ENCODE measurements at places on chromosomes 1 and 21.

- no peak for DNase-seq
These were observed 467.6 kb upstream of the PKN2 start for GRCh38 chr1:88216441-88216840.

DNA sequence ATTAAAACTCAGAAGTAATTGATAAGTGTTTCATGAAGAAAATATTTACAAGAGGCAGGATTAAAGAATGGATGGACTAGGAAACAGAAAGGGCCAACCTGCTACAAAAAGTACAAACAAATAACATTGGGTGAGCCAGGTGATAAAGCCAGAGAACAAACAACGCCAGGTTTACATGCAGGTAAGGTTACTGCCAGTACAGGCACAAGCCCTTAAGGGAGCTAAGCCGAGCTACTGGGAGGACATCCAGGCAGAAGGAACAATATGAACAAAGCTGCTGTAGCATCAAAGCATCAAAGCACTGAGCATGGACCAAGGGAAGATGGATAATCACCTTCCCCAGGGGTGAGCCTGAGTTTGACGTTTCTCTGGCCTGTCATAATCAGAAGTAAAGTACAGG is 380.7 kb downstream of the SEC16B start:
- no peak for DNase-seq

DNA sequence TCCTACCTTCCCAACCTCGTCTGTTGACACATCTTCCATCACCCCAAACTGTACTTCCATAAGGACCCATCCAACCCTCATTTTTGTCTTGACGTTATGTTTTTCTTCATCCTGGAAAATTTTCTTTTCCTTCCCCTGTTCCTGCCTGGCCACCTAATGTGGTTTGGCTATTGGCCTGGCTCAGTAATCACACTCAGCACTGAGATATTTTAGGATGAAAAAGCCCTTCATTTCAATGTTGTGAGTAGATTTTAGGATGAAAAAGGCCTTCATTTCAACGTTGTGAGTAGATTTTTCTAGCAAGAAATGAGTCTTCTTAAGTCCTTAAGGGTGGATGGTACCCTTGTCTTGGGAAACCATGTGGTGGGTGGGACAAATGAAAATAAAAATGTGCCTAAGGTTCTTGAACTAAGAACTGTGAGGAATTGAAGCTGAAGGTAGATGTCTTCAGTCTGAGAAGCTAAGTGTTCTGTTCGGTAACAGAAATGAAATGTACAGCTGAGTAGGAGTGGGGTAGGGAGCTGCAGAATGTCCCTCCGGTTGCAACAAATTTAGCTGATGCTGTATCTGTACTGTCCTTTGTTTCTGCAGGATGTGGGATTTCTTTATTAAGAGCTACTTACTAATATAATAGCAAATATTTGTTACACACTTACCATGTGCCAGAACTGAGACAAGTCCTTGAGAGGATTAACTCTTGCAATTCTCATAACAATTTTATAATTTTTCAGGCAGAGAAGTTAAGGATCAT is 36.1 kb downstream of the DNTTIP2 start:
- no peak for DNase-seq

DNA sequence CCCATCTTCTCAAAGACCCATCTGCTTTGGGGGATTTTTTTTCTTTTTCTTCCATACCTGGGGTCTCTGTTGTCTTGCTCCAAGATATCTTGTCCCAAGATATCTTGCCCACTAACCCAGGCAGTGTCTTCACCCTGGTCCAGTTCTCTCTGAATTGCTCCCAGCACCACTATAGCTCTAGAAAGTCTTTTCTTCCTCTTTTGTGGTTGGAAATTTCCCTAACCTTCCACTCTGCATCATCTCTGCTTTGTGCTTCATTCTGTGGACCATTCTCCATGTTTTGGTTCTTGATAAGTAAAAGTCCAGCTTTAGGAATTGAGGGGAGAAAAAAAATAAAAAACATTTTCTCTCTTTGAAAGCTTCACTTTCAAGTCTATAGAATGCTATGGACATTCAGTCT is 20.9 kb downstream of the STYXL2 start:
- DNase-seq, result no peak

GRCh38 chr21:41951876-41952567 is 1.8 kb downstream of the C2CD2 start:
- no peak for DNase-seq

DNA sequence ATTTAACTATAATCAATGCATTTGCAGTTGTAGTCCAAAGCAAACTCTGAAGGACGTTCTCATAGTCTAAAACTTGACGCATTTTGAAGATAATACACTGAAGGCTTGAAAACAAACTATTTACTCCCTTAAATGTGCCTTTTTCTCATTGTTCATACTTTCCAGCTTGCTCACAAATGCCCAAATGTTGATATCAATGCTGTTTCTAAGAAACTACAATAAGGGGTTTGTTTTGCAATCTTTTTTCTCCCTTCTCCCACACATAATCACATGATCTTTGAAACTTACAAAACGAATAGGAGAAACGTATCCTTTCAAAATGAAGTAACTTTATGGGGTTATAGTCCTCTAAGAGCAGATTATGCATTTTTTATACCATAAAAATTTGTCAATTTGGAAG is 508.7 kb downstream of the DPYD start:
- DNase-seq, result no peak

DNA sequence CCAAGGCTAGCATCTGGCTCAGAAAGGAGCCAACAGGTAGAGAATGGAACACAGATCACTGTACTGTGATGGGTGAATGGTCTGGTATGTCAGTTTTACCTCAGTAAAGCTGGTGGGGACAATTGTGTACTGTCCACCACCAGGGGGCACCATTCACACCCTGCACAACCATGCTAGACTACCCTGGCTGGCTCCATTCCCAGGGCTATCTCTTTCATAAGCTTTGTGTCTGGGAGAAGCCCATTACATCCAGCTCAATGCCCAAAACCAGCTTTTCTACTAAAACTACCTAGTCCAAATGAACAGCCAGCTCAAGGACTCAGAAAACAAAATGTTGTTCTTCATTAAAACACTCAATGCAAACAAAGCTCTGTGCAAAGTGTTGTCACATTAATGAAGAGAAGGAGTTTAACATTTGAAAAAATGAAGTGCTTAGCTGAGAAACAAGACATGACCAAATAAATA is 62.0 kb upstream of the RASAL2 start:
- no peak for DNase-seq

- DNase-seq, result no peak
These were observed 25.3 kb downstream of the DTL start for GRCh38 chr1:212060632-212061472.

DNA sequence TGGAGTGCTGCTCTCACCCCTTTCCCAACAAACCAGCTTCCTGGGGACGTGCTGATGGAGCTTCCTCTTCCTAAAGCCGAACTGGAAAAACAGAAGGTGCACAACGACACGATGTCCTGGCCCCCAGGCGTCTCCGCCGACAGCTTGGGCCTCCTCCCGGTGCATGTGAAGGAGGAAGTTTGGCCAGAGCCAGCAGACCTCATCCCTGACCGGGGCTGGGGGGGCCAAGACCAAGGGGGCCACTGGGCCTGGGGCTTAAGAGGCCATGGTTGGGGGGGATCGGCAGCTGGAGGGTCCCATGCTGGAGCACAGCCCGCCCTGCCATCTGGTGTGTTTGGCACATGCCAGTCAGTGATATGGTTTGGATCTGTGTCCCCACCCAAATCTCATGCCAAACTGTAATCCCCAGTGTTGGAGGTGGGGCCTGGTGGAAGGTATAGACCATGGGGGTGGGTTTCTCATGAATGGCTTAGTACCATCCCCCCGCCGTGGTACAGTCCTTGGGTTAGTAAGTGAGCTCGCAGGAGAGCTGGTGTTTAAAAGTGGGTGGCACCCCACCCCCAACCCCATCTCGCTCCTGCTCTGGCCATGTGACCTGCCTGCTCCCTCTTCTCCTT is 6.4 kb downstream of the HES4 start:
- no peak for DNase-seq

GRCh38 chr1:66758241-66758755 is 6.0 kb downstream of the DYNLT5 start:
- DNase-seq, result no peak

- no peak for DNase-seq
These were observed 11.8 kb upstream of the TTC22 start for GRCh38 chr1:54812801-54813484.

- no peak for DNase-seq
These were observed 2.0 kb upstream of the UTP25 start for GRCh38 chr1:209825591-209826434.

GRCh38 chr1:2044510-2045319 is 5.5 kb upstream of the PRKCZ start:
- peak; percentile 78 for DNase-seq

DNA sequence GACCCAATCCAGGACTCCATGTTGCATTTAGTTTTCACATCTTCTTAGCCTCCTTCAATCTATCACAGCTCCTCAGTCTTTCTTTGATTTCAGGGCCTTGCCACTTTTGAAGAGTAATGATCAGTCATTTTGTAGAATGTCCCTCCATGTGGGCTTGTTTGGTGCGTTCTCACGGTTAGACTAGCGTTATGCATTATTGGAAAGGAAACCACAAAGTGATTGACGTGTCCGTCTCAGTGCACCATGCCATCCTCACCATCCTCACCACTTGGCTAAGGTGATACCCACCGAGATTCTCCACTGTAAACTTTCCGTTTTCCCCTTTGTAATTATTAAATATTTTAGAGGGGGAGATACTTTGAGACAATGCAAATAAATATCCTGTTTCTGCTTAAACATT is 59.6 kb upstream of the OLIG2 start:
- DNase-seq, result no peak

DNA sequence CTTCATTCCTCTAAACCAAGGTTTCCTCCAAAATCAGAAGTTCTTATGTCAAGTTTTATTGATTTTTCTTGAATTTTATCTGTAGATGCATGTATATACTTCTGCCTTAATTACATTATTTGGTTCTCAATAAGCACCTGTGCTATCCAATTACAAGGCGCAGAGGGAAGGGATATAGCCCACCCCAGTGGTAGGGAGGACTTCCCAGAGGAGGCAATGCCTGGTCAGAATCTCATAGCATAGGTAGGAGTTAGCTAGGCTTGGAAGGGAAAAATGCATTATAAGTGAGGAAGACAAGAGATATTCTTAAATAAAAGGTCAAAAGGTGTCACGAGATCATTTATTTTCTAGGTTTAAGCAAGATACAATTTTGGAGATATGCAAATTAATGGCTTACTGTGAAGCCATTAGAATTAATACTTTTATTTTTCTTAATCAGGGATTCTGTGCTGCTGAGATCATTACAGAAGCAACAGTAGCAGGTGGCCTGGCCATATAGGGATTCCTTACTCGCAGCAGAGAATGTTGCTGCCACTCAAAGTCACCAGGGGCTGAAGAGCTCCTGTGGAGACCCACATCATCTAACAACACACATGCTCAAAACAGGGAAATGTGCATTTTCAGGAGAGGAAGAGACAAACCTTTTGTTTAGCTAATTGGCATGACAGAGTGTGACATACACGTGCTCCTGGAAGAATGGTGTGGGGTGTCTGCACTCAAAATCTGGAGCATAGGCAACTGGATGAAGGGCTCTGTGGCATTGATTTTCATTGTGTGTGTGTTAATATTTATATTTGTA is 178.3 kb downstream of the ATG4C start:
- DNase-seq, result no peak

DNA sequence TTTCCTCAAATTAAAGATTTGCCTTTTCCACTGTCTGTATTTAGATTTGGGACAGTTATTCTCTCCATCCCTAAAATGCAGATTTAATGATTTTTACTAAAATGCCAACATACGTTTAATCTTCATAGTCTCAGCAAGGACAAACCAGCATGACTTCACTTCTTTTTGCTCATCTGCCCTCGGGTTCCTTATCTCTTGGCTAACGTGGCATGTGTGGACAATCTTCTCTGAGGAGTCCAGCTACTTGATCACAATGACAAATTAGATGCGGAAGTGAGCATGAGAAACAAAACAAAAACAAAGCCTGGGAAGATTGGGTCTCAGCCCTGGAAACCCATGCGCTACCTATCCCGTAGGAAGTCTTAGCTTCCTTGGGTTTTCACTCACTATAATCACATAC is 1.0 kb downstream of the MRAP start:
- no peak for DNase-seq

GRCh38 chr1:31412732-31413404 is at the start of gene SERINC2:
Gene SERINC2 (plus strand): TSS chr1:31413213. CDS start chr1:31413266, 53 bp downstream.
- no peak for DNase-seq

DNA sequence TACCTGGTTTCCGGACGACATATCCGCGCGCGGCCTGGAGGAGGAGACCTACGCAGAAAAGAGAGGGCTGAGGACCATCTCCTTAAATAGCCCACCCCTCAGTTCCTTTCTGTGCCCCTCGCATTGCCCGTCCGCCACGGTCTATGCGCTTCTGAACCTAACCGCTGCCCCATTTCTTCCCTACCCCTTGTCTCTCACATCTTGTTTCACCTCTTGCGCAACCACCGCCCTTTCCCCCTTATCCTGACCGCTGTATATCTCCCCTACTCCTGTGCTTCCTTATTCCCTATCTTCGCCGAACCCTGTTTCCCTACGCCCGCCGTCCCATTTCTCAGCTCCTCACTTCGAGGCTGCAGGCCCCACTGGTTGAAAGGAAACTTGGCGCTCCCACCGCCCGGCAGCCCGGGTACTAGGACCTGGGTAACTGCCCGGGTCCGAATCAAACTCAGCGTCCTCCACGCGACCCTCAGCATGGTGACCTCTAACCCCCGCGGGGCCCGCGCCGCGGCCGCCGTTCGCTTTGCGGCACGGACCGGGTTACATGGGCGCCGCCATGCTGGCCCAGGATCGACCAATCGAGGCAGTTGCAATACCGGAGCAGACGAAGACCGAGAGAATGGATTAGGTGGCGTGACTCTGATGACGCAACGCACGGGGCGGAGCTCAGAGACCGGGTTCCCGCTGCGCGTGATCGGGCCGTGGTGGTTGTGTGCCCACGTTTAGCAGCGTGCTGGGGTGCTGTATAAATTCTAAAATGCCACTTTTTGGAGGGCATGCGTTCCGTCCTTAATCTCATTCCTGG is at the start of gene MRPS15:
TSS of gene MRPS15 (minus strand) at position 582 of the 802 bp plus-strand sequence. CDS start at position 473, 109 bp downstream.
- DNase-seq, result peak; percentile 90

DNA sequence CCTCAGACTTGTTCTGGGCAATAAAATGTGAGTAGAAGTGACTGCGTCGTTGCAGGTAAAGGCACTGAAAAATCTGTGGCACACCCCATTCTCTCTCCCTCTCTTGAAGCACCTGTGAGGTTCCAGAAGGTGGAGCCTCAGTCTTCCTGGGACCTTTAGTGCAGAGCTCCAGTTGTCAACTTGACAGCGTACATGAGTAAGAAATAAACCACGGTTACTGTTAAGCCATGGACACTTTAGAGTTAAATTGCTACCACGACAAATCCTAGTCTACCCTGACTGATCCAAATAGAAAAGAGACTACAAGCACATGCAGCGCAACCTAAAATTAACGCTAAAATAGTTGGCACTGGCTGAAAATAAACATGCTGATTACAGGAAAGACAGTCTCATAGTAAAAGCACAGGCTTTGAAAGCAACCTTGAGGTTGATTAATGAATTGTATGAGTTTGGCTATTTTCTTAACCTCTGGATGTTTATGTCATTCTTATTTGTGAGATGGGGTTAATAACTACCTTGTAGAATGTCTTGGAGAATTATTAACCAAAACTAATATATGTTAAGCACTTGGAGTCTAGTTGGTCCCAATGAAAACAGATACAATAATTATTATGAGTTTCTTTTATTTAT is 93.0 kb upstream of the PLPPR4 start:
- no peak for DNase-seq

Data from stimulated activated CD4-positive, alpha-beta T cell treated with anti-CD3 and anti-CD28 coated beads, Interleukin-1b, Interleukin-23, amount 100 ng/mL, for 1 hour (primary cell).